Urinary bladder (tissue), 4 donors: ENCODE measurements at places on chromosomes 6 and 20.

DNA sequence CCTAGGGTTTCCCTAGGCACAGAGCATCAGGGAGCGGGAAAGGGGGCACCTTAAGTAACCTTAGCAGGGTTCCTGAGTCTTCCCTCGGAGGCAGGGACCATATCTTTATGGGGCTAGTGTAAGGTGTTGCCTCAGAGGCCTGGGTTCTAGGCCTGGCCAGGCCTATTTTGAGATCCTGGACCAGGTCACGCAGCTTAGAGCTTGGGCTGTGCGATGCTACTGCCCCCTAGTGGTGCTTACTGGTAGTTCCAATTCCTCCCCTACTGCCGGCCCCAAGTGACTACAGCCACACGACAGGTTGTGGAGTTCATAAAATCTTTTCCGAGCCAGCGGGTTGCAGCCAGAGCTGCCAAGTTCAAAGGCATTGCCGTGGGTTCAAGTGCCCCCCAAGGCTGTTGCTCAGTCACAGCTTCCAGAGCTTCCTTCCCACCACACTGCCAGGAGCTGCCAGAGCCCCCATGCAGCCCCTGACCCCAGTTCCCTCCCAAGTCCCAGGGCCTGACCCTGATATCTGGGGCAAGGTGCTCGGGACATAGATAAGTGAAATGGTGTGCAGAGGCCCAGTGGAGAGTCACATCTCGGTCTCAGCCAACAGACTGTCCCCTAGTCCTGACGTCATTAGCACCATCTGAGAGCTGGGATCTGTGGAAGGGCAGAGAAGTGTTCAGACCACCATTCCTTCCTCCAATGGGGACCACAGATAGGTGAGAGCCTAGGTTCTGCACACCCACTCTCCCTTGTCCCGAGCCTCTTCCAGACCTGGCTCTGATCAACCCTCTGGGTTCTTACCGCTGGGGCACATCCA lies 3.3 kb downstream of the LRRC73 start:
- peak; percentile 52 for DNase-seq

DNA sequence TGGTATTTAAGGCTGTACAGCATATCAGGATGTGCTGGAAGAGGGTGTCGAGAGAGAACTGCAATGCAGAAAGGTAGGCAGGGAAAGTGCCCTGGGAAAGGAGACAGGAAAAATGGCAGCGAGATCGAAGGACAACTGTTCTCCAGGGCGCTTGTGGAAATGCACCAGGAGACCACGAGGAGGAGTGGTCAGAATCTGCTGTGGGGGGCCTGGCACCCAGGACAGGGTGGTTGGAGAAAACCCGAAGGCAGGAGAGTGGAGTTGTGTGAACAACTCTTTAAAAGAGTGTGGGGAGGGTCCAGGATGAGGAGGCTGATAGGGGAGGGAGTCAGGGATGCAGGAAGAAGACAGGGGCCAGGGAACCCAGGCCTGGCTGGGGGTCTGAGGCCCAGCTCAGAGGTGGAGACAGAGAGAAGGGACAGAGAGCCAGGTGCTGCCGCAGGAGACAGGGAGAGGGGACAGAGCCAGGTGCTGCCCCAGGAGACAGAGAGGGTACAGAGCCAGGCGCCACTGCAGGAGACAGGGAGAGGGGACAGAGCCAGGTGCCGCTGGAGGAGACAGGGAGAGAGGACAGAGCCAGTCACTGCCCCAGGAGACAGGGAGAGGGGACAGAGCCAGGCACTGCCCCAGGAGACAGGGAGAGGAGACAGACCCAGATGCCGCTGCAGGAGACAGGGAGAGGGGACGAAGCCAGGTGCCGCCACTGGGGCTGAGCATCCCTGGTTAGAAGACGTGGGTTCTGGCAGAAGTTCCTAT lies 9.3 kb downstream of the SLC22A1 start:
- DNase-seq = no peak

DNA sequence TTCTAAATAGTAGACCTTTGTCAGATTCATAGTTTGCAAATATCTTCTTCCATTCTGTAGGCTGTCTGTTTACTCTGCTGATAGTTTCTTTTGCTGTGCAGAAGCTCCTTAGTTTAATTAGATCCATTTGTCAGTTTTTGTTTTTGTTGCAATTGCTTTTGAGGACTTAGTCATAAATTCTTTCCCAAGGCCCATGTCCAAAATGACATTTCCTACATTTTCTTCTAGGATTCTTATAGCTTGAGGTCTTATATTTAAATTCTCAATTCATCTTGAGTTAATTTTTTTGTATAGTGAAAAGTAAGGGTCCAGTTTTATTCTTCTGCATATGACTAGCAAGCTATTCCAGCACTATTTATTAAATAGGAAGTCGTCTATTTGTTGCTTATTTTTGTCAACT lies 287.0 kb downstream of the PACRG start:
- DNase-seq = no peak

- DNase-seq = no peak
Measured at GRCh38 chr6:118843685-118844390, 50.1 kb upstream of the ASF1A start.

GRCh38 chr20:39338469-39339376 lies 376.6 kb downstream of the DHX35 start:
- no peak for DNase-seq

- DNase-seq = no peak
Measured at GRCh38 chr6:144662812-144663365, 377.8 kb downstream of the UTRN start.

DNA sequence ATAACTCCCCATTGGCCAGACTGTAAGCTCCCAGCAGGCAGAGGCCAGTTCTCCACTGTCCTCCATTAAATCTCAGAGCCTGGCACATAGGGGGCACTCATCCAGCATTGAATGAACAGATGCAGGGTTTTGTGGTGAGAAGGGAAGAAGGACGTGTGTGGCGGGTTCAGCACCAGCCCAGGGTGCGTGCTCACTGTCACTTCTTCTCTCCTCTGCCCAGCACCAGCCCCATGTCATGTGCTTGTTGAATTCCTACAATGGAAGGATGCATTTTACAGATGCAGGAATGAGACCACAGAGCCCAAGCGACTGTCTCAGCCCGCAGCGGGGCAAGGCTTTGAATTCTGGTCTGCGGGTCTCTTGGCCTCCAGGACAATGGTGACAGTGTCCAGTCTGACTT lies 149.9 kb downstream of the CEBPB start:
- no peak for DNase-seq

DNA sequence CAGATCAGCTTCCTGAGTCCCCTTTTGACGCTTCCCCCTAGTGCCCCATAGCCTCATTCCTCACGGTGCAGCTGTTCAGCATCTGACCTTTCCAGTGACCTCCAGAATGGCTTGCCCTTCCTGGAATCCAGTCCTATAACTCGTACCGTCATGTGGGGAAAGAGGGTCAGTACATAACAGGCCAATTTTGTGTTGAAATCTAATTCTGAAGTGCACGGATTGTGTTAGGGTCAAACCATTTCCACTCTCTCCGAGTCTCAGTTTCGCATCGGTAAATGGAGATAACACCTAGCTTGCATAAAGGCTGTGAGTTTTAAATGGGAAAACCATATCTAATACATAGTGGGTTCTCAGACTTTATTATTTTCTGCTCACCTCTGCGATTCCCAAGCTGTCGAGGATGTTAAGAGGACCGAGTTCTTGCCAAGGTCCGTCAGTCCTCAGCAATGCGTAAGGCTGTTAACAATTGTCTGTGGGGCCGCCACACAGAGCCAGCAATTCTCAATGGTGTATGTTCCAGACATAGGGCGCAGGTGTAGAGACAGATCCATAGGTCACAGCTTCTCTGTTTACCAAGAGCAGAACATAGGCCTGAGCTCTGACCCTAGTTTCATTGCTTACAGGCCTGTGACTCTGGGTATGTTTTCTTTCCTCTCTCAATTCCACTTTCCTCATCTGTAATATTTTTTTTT lies 45.5 kb upstream of the CCR6 start:
- no peak for DNase-seq

- no peak for DNase-seq
Measured at GRCh38 chr6:108463784-108464183, 96.9 kb upstream of the FOXO3 start.

- DNase-seq = no peak
Measured at GRCh38 chr6:101597693-101598092, 204.2 kb downstream of the GRIK2 start.

DNA sequence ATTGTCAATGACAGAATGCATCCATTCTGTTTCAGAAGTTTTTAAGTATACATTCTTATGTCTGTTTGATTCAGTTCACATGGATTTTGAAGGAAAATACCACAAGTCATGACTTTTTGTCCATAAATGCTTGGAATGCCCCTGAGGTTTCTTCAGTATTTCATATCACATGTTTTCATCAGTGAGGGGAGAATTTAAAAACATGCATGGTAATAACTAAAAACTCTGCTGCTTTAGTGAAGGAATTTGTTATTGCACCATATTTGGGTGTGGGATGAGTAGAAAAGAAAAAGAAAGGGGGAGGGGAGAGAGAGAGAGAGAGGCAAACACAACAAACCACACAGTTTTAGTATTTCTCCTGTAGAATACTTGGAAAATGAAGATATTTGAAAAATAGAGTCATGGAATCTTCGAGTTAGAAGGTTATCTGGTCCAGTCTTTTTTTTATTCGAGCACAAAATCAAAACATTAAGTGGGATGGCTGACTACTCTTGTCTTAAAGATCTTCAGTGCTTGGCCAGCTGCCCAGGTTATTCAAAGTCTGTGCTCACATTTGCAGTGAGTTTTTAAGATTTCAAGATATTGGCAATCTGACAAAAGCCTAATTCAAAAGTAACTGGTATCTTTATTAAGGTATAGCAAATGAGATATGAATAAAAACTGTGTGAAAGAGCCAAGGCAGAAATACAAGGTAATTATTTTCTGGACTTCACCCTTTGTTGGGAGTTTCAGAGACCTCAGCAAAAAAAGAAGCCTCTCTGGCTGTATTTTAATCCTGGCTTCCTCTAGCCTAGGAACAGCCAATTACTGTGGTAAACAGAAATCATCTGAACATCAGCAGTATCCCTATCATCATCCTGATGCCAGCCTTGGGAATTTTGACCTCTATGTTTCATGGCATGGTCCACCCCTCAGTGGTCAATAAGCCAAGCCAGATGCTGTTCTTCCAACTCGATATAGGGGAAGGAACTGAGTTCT lies 687.9 kb upstream of the CITED2 start:
- DNase-seq = peak; percentile 70

DNA sequence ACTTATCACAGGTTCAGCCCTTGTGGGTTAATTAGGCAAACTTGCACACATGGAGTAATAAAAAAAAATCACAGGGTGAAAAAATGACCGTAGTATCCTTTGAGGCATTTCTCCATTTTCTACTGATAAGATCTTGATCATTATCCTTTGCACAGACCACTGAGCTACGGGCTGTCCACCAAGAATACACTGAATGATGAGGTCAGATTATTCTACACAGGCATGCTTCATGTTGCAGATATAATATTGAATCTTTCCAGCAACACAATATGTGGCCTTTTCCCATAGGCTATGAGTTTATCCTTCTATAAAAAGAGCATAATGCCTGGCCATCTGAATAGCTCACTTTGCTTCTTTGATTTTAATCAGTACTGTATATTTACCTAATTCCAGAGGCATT lies 168.9 kb downstream of the FRK start:
- no peak for DNase-seq

DNA sequence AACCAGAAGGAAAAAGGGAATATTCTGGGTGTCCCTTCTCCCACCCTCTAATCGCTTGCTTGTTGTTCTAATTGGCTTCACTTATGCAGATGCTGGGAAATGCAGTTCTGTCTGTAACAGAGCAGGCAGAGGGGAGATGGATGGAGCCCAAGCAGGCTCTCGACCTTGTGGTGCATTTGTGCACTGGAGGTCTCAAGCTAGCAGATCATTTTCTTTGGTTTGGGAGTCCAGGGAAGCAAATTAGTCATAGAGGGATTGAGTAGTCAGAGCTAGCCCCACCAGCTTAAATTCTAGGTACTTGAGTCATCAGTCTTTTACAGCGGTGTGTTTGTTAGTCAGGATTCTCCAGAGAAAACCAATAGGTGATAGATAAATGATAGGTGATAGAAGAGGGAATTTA lies 234.7 kb upstream of the ECI2 start:
- no peak for DNase-seq
